ENCODE measurements at places on chromosomes 7 and 10.
A peak's percentile ranks its signal among the peaks of the same experiment; 100 is the strongest.

DNA sequence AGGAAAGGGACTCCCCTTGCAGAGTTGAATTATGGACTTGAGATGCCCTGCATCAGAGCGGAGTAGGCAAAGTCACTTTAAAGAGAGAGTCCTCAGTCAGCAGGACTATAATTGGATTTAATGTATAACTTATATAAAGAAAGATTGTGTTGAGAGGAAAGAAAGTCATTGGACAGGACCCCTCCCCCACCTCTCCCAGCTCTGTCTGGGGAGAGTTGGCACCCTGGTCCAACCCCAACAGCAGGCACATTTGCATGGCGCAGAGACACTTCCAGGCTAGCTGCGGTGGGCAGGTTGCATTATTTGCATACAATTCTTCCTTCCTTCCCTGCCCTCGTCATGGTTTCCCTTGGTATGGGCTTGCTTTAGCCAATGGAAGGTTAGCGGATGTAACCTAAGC is 46.1 kb upstream of the NPTX2 start:
- no peak for DNase-seq

- DNase-seq, result no peak
Measured at GRCh38 chr10:1966712-1967376, 229.5 kb upstream of the ADARB2 start.

GRCh38 chr10:98078774-98079173 is 48.4 kb upstream of the CRTAC1 start:
- no peak for DNase-seq

- no peak for DNase-seq
Measured at GRCh38 chr10:13917791-13918190, 331.0 kb downstream of the PRPF18 start.

GRCh38 chr7:118502235-118502634 is 277.7 kb downstream of the ANKRD7 start:
- DNase-seq, result no peak

- no peak for DNase-seq
Measured at GRCh38 chr7:47197486-47197885, 384.4 kb downstream of the TNS3 start.

DNA sequence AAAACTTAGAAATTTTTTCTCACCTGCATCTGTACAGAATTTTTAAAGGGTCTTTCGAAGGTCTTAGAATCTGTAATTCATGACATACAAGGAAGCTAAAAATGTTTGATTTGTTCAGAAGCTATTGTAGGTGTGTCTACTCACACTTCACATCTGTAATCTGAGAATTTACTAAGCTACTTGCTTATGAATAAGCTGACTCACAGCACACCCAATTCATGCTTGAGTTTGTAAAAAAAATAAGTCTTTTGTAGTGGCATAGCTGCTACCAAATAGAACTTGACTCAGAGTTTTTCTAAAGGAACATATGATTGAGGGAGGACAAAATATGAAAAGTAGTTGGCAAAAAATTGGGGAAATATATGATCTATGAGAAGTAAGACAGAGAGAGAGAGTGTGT is 12.7 kb upstream of the AGR2 start:
- no peak for DNase-seq

DNA sequence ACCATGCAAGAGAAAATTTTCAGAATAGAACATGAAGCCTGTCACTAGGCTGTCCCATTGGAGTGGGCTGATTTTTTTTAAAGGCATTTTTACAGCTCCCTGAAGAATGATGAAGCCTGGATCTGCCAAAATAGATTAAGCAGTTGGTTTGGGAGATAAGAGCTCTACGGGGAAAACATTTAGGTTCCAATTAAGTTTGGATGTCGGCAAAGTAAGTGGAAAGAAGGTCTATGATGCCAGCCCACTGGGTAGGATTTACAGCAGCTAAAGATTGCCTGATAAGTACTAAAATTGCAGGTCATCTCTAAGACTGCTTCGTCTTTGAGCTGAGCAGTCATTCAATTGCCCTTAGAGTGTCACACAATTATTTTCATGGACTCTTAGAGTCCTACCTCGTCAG is 939.2 kb upstream of the CELF2 start:
- no peak for DNase-seq

DNA sequence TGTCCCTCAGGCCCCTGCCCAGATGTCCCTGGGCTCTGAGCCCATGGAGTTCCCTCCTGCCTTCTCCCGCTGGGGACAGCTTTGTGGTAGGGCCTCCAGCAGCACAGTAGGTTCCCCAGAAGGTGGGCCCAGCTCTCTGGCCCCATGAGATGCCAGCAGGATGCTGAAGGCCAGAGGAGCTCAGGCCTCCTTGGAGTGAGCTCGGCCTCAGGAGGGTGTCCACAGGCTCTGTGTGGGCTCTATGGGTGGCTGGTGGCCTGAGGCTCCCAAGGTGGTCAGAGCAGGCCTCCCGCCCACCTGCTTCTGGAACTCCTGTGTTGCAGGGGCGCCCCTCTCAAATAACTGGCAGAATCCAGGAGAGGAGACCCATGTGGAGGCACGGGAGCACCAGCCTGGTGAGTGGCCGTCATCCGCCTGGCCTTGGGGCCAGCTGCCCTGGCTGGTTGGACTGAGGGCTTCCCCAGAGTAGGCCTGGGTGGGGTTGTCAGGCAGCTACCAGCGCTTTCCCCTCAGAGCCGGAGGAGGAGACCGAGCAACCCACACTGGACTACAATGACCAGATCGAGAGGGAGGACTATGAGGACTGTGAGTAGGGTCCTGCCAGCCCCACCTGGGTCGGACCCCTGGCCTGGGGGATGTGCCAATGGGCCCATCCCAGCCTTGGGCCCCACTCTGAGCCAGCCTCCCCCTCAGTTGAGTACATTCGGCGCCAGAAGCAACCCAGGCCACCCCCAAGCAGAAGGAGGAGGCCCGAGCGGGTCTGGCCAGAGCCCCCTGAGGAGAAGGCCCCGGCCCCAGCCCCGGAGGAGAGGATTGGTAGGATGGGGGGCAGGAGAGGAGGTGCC is 3.2 kb downstream of the AEBP1 start:
- no peak for DNase-seq

DNA sequence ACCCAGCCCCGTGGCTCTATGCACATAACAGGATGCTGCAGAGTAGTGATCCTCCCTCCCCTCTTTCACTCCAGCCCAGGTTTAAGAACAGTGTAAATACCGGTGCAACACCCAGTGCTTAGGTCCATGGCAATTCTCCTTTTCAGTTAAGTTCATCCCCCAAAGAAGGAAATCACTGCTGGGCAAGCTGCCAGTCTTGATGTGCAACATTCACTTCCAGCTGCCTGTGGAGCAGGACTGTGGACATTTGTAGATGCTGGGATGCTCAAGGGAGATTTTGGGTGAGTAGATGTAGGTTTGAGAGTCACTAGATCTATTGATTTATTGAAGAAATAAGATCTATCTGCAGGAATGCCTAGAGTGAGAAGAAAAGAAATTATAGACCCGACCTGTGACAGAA is 294.3 kb upstream of the KIAA1217 start:
- DNase-seq, result no peak

- DNase-seq, result no peak
Measured at GRCh38 chr7:83153419-83153818, 9.3 kb downstream of the PCLO start.

- no peak for DNase-seq
Measured at GRCh38 chr10:117441812-117442443, 66.7 kb upstream of the PDZD8 start.

GRCh38 chr7:71323726-71324125 is 191.8 kb downstream of the GALNT17 start:
- DNase-seq, result no peak

GRCh38 chr10:58241346-58241745 is 26.3 kb downstream of the IPMK start:
- no peak for DNase-seq

- DNase-seq, result no peak
Measured at GRCh38 chr7:3250725-3251124, 50.3 kb upstream of the SDK1 start.

DNA sequence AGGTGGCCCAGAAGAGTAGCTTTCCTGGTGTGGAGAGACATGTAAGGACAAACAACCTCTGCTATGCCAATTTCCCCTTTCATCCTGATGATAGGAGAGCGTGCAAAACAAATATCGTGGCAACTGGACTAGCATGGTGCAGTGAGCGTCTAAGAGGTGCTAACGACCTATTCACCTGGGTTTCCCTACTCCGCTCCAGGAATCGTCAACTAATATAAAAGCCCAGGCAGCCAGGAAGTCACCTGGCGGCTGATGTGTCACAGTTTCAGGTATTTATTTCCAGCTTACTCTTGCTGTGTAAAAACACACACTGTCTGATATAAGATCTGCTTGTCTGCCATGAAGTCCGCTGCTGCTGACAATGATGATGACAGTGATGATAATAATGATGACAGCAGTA is 56.5 kb upstream of the EFCAB10 start:
- DNase-seq, result no peak

DNA sequence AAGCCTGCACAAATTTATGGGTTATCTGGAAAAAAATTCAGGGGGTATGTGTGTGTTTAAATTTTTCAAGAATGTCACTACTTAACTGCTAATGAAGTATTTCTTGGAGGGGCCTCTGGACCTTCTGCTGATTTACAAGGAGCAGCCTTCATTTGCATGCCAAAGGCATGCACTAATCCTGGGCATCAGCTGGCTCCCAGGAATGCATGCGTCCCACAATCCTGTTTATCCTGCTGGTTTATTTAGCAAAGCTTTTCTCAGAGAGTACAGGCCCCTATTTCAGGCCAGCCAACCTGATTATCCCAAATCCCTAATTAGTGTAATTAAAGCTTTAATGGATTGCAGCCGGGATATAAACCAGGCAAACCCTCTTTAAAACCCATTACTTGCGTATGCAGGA is 170.4 kb downstream of the TAX1BP1 start:
- no peak for DNase-seq

GRCh38 chr7:157990226-157990880 is 597.3 kb downstream of the PTPRN2 start:
- no peak for DNase-seq

- peak; percentile 43 for DNase-seq
Measured at GRCh38 chr7:2670720-2671391, 17.1 kb upstream of the AMZ1 start.

GRCh38 chr10:27225642-27226257 is 14.8 kb downstream of the ACBD5 start:
- DNase-seq, result no peak

DNA sequence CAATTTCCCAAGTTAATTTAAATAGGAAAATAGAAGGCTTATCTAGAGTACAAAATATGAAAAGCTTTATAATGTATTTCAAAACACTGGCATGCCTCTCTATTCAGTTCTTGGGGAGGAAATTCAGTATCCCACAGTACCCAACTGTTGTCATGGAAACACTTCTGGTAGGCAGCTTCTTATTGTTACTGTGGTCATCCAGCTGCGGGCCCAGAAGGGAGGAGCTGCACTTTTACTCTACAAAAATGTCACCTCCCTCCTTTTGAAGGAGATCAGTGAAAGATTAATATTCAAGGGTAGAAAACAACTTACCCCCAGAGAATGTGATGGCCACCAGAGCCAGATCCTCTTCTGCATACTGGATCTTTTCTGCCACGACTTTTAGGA is 202.8 kb downstream of the RAPGEF5 start:
- no peak for DNase-seq

GRCh38 chr10:77037735-77038403 is 599.7 kb downstream of the KCNMA1 start:
- DNase-seq, result no peak

- no peak for DNase-seq
Measured at GRCh38 chr10:86653379-86653778, 968 bp upstream of the OPN4 start.

DNA sequence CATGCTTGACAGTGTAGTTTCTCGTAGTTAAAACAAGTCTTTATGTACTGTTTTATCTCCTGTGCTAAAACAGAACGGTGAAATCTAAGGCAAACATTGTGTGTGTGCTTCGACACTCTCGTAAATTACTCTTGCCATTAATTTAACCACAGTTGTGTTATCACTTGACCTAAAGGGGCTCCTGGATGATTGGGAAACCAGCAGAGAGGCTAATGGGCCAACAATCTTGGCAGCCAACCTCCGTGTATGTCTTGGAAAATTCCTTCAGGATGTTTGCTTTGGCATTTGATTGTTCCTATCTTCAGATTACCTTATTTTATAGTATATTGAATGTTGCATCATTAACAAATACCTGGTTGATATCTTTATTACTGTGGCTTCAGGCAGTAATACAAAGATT is 409.5 kb downstream of the SDK1 start:
- DNase-seq, result no peak

DNA sequence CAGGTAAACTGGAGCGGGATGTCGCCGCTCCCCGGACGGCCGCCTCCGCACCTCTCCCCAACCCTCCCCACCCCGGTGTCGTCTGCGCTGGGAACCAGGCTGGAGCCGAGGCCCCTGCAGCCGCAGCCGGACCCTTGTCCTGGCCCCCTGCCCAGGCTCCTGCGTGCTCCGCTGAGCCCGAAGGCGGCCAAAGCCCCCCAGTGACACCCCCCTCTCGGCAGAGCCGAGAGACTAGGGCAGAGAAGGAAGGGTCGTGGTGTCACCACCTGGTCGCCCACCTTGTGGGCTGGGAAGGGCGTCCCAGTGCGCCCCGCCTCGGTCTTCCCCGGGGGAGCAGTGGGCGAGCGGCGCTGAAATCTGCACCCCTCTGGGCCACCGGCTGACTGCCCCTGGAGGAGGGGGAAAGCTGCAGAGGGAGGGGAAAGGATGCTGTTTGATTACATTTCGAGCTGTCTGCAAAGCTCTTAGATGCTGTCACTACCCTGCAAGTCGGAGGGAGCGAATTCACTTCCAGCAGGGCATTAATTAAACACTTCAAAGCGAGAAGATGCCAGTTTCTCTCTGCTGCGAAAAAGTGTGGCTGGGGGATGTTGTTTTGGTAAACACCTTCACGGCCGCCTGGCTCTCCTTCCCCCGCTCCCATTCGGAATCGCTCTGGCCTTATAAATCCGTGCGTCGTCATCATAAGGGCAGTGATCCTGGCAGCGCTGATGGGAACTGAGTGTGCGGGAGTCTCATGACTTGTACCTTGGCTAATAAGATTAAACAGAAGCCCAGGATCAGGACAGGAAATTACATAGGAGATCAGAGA is 622 bp downstream of the DYNC1I1 start:
- DNase-seq, result no peak

DNA sequence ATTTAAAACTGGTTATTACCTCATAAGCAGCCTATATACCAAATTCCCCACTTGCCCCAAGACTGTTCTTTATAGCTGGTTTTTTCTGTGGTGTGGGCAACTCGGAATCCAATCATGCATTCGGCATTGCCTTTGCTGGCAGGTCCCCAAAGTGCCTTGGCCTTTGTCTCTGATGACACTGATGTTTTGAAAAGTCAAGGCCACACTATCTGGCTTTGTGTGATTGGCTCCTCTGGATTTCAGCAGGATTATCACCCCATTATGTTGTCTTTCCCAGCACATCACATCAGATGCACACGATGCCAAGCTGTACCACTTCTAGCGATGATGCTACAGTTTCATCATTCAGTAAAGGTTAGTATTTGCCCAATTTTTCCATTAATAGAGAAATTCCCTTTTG is 97.7 kb downstream of the USP6NL start:
- no peak for DNase-seq

DNA sequence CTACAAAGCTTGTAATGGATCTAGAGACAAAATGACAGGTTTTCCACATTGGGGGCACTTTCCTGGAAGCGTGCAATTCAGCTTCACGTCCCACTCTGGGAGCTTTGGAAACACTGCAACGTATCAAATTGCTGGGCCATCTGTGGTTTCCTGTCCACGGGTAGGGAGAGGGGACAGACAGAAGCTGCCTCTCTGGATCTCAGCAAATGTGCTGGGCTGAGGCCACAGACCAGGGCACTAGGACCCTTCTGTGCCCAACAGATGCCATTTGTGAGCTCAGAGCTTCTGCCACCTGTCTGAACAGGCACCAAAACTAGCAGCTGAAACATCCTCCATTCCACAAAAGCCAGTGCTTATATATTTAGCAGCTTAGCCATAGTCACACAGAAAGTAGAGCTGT is 40.9 kb upstream of the FRMD4A start:
- no peak for DNase-seq

- DNase-seq, result no peak
Measured at GRCh38 chr10:1449572-1450205, 287.6 kb downstream of the ADARB2 start.

All from stimulated activated CD8-positive, alpha-beta memory T cell treated with anti-CD3 and anti-CD28 coated beads, Interleukin-4, amount 100 ng/mL, for 4 hours (primary cell).